ENCODE measurements at places on chromosomes 6 and 20.

GRCh38 chr20:47173596-47174216 is 182.8 kb downstream of the ZMYND8 start:
- no peak for DNase-seq

DNA sequence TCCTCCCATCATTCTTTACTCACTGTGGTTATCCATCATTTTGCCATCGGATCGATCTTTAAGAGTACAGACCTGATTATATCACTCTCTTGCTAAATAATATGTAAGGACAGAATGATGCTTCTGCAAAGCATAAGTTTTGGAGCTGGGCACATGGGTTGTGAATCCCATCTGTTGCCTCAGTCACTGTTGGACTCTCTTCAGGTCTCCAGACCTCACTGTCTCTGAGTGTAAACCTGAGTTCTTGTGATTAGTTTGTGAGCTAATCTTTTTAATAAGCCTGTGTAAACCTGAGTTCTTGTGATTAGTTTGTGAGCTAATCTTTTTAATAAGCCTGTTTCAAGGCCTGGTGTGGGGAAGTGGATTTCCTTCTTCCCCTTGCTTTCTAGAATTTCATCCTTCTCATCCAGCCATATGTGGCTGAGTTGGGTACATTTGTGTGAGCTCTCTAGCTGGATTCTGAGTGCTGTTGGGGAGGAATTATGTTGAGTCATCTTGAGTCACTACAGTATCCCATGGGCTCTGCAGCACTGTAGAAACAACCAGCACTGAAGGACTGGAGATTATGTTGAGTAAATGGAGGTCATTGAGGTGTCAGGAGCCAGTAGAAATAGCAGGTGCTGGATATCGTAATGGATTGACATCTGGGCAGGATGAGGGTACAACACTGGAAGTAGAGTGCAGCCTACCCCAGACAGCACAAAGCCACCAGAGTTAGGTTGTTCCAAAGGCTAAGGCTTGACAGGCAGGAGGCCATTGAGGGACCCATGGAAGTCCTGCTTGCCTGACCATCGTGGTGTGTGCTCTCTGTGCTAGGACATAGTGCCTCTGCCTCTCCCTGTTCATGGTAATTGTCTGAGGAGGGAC is 52.4 kb downstream of the SCAND1 start:
- no peak for DNase-seq

DNA sequence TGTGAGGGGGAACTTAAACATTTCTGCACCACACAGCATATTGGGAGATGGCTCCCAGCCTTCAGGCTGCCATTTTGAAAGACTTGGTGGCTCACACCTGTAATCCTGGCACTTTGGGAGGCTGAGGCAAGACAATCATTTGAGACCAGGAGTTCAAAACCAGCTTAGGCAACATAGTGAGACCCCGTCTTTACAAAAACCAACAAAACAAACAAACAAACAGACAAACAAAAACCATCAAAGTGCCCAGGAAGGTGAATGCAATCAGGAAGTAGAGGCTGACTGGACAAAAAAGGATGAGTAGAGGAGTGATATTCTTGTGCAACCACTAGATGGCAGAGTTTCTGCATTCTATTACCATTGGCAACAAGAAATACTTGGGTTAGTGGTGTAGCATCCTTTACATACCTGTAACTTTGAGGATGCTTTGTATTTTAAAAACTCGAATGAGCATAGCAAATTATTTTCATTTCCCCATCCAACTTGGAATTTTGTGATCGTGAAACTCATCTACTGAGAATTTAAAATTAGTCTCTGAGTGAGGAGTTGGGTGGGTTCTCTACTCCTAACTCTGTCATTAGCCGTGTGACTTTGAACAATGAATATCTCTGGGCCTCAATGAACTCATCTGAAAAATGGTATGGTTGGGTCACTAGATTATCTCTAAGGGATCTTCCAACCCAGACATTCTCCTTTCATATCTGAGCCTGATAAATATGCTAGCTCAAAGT is 84.4 kb downstream of the CRYBG1 start:
- DNase-seq: no peak

GRCh38 chr6:139567095-139567494 is 192.6 kb upstream of the CITED2 start:
- DNase-seq: no peak

- no peak for DNase-seq
Observed at GRCh38 chr20:16158976-16159286, 414.3 kb downstream of the KIF16B start.

- no peak for DNase-seq
Observed at GRCh38 chr20:50575865-50576720, 65.9 kb downstream of the PTPN1 start.

GRCh38 chr6:43013097-43013842 is 476 bp downstream of the MEA1 start:
- DNase-seq: no peak

DNA sequence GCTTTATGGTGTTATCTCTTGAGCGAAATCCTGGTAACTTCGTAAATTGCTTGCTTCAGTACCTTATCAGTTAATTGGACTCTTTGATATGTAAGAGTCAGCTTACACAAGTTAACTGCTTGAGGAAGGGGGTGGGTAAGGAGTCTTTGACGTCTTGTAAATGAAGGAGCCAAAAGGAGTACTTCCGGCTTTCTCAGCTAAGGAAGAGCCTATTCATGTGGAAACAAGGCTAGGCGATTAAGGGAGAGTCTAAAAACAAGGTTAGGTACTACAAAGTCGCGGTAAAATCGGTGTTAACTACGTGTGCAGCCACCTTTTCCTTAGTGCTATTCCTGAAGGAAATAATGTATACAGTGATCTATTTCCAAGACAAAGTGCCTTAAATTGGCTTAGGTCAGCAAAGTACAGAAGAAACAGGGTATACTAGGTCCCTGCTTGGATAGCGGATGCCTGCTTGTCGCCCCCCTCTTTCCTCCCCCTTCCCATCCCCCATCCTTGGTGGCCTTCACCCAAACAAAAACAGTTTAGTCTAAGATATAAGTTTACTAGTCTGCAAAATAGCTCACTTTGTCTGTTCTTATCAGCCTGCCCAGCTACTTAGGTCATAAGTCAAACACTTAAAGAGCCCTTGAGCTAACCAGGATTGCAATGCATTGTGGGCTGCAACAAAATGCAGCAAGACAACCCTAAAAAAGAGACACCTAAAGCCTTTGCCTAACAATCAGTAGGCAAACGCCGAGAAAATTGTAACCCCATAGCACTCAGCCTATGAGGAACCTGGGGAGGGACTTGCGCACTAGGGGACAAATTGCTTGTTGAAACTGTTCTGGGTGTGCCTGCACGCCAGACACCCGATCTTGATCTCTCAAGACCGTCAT is 147.3 kb downstream of the TRIM27 start:
- no peak for DNase-seq

- DNase-seq: no peak
Observed at GRCh38 chr20:57514273-57514751, 10.6 kb downstream of the CTCFL start.

DNA sequence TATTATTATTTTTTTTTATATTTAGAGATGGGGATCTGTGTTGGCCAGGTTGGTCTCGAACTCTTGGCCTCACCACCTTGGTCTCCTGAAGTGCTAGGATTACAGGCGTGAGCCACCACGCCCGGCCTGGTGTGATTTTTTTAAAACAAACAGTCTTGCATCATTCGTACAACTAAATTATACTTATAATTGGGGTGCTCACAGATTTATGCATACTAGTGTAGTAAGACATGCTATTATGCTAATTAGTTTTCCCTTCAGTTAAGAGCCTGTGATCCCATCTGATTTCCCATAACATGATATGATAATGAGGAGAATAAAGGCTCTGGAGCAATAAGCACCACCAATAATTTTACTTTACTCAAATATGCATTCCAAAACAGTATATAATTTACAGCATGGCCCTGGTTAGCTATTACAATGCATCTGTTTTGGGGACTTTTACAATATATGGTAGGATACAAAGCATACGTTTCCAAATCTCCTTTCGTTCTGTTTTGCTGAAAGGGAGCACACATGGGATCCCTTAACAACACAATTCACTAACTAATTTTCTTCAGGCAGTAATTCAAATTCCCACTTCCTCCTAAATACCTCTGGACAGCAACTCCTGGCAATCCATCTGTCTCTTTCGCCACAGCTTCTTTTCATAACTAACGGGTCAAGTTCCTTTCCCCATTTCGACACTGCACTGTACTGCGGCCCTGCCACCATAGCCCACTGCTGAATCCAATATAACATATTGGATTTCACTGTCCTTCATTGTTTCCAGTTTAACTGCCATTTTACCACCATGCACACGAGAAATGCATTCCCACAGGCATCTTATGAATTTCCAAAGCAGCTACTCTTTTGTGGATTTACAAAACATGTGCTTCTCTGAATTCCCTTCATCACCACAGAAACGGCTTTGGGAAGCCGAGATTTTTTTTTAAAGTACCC is 1.7 kb downstream of the NUDT3 start:
- DNase-seq: no peak

GRCh38 chr6:148671085-148671484 is 75.7 kb upstream of the UST start:
- no peak for DNase-seq

GRCh38 chr6:33744001-33744848 is 2.5 kb downstream of the IP6K3 start:
- peak; percentile 50 for DNase-seq

- DNase-seq: no peak
Observed at GRCh38 chr20:61918548-61918947, 147.1 kb downstream of the TAF4 start.

DNA sequence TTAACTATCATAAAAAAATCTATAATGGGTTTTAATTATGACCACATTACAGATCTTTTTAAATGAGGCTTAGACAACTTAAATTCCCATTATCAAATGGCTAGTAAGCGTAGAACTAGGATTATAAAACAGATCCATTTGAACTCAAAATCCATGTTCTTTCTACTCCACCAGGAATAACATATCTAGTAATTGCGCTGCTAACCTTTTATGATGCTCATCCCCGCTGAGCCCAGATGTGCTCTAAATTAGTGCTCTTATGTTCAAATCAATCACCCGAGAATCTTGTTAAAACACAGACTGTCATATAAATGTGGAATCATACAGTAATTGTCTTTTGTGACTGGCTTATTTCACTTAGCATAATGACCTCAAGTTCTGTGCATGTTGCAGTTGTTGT is 903.1 kb downstream of the PHF3 start:
- no peak for DNase-seq

GRCh38 chr20:8766868-8767390 is 302.0 kb upstream of the PLCB4 start:
- no peak for DNase-seq
